GM23338 (cell line): ENCODE measurements at places on chromosomes 1 and 21. TPM values are rescaled to one million over a fixed set of nuclear protein-coding genes. Genes with fewer than 3 reads are reported as not detected.

The LCE2C gene
- total RNA-seq = not detected in 2 replicates

The MEGF6 gene
- 15.4 and 21.4 TPM in 2 replicates for total RNA-seq

The PROK1 gene
- total RNA-seq = not detected in 2 replicates

The NUP210L gene
- total RNA-seq = not detected in 2 replicates

The MTARC1 gene
- 29.7 and 33.9 TPM in 2 replicates for total RNA-seq

The BTBD8 gene
- 2.3 and 4.1 TPM in 2 replicates for total RNA-seq

The OPRD1 gene
- 2.3 and 3.6 TPM in 2 replicates for total RNA-seq

The GUCA2A gene
- total RNA-seq = not detected in 2 replicates

The KIF21B gene
- total RNA-seq = 26.6 and 34.3 TPM in 2 replicates

The TTLL10 gene
- 0.45 TPM in 1 of 2 replicates, not detected in the other for total RNA-seq
